ENCODE measurements at places on chromosomes 5 and 9.
A peak's percentile ranks its signal among the peaks of the same experiment; 100 is the strongest.

DNA sequence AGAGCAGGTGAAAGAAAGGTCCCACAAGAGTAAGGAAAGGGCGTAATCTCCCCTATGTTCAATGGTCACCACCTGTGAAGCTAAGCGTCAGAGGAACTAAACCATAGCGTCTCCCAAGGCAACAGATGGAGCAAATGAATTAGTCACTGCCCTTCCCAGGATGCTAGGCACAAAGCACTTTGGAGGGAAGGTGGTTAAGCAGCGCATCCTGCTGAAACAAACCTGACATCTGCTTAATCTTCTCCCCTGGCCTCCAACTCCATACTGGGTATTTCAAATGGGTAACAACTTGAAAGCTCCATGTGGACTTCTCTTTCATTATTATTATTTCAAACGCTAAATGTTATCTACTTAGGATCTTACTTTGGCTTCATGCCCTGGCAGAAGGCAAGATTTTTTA lies 227.3 kb downstream of the MLLT3 start:
- no peak for DNase-seq

- peak; percentile 49 for DNase-seq
Observed at GRCh38 chr5:94908889-94909480, 290.5 kb downstream of the SLF1 start.

DNA sequence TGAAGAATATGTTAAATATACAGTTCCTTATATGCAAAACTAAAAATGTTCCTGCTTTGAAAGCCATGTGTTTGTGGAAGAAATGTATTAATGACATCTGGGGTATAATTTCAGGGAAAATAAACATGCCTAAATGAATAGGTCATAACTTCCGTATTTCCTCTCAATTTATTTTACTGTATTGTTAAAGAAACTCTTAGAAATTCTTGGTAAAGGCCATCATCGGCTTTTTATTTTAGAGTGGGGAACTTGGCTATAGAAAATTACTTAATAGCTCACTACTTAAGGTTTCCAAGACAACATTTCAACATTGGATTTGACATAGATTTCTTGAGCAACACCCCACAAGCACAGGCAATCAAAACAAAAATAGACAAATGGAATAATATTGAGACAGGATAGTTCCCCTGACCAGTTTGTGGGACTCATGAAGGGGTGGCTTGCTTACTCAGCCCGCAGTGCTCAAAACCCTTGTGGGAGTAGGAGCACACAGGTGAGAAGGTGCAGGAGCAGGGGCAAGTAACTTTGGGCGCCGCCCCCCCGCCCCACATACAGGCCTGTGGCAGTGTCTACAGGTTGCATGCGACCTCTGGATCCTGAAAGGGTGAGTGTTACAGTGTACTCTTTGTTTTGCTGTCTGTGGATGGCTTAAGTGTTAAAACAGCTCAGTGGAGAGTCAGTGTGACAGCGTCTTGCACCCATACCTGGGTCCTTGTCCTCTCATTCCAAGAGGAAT lies 891.4 kb upstream of the C9orf72 start:
- no peak for DNase-seq

GRCh38 chr5:108386345-108387061 lies 4.6 kb upstream of the FBXL17 start:
- DNase-seq: no peak

- no peak for DNase-seq
Observed at GRCh38 chr9:68780720-68781119, 75.7 kb downstream of the PIP5K1B start.

- no peak for DNase-seq
Observed at GRCh38 chr9:119836036-119836435, 466.8 kb upstream of the BRINP1 start.

DNA sequence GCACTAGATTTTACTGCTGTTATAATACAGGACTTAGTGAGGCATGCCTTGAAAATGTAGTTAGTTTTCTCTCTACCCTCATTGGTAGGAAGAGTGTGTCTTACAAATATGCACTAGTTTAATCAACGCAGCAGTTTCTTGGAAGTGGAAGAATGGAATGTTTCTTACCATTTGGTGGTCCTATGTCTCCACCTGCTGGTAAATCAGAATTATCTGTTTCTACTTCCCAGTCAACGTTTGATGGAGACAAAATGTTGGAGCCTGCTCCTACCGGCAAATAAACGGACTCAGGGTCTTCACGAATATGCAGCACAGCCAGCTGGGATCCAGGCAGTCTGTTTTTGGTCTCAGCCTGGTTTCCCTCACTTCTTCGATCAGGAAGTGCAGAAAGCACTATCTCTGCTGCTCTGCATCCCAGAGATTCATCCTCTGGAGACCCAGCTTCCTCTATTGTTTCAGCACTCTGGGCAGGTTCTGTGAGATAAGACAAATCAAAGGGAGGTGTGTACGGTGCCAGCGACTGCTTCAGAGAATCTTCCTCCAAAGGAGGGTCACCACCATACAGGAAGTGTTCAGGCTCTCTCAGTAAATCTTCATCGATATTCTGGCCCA lies 59.5 kb upstream of the PCA3 start:
- DNase-seq: peak; percentile 92

- no peak for DNase-seq
Observed at GRCh38 chr9:112848316-112849151, 42.1 kb downstream of the SLC46A2 start.

DNA sequence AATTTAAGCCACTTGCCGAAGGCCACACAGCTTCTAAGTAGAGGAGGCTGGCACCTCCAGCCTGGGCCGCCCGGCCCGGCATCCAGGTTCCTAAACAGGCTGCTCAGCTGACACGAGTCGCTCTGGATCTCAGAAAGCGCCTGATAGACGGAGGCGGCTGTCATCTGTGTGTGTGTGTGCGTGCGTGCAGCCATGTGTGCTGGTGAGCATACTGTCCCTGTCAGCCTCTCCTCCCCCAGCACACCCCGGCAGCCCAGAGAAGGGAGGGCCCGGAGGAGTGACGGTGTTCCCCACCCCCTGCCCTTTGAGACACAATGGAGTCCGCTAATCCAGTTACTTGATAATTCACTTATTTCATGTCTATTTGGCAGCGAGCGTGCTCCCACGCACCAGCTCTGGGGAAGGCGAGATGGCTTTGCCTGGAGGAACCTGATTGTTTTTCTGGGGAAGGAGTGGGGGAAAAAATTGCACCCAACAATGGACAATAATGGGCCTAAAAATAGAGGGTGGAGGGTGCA lies 20.0 kb downstream of the NTNG2 start:
- DNase-seq: peak; percentile 64

GRCh38 chr5:146642410-146642809 lies 126.4 kb upstream of the GPR151 start:
- DNase-seq: no peak

DNA sequence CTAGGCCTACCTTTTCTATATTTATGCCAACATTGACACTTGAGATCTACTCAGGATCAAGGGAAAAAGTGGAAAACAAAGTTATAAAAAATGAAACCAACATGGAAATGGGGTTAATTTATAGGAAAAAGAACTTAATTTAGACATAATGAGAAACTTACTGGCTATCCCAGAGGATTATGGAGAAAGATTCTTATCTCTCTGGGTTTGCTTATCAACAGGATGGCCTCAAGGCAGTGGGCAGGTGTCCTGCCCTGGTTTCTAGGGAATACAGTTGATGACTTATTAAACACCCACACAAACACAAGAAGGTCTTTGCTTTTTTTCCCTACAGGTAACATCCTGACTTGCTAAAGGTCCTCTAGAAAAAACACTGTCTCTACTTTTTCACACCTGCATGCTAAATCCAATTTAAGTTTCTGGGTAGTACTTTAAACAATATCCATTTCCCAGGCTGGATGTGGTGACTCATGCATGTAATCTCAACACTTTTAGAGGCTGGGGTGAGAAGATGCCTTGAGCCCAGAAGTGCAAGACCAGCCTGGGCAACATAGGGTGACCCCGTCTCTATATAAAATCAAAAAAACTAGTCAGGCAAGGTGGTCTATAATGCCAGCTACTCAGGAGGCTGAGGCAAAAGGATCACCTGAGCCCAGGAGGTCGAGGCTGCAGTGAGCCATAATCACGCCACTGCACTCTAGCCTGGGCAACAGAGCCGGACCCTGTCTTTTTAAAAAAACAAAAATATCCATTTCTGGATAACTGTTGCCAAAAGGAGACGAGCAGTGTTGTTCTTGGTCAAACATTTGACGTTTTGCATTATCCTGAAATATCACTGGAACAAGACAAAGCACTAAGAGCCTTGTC lies 6.6 kb upstream of the ZNF608 start:
- DNase-seq: no peak
